ENCODE measurements at places on chromosomes 5 and 9.

- DNase-seq = peak; percentile 28
Measured at GRCh38 chr5:122846051-122846550, 688 bp downstream of the SNX24 start.

DNA sequence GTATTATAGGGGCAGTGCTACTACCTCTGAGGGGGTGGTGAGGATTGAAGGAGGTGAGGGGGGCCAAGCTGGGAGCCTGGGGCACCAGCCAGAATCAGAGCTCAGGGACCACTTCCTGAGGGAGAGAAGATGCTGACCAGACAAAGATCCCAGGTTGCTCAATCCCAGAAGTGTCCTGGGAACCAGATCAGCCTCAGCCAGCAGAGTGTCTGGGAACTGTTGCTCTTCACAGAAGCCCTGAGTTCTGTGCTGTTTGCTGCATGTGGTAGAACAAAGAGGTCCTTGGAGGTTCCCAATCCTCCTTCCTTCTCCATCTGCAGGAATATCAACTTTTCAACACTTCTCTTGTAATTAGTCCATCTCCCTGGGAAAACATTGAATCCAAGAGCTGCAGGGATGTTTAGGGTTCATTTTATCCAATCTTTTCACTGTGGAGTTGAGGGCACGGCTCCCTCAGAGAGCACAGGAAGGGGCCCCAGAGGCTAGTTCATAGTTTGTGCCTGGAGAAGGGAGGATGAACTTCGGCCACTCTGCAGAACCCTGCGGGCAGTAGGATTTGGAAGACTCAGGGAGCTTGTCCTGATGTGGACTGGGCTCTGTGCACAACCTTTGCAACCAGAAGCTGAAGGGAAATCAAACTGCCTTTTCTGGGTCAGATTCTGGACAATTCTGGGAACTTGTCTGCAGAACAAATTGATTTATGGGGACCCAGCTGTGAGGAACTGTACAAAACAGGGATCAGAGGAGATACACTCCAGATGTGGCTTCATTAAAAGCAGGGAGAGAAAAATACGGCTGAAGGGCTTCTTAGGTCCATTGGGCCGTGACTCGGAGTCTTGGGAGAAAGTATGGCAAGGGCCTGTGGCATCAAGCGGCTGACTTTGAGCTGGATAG, 57.1 kb downstream of the GALNT12 start:
- DNase-seq = no peak

DNA sequence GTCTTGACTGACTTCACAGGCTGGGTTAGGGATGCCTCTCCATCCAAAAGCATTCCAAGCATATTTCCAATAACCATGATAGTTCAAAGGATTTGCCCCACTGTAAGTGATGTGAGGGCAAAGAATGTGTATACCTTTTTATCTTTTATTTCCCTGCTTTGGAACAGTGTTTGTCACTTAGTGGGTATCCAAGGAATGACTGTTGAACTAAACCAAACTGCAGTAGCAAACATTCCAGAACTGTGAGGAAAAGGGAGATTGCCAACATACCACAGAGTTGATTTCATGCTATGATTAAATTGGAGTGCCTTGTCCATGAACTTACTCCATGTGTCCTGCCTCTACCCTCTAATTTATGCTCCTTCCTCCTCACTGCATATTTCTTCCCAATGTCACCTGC, 400.0 kb downstream of the KIAA0825 start:
- DNase-seq = no peak

- no peak for DNase-seq
Measured at GRCh38 chr9:93809204-93809940, 145.8 kb downstream of the BARX1 start.

DNA sequence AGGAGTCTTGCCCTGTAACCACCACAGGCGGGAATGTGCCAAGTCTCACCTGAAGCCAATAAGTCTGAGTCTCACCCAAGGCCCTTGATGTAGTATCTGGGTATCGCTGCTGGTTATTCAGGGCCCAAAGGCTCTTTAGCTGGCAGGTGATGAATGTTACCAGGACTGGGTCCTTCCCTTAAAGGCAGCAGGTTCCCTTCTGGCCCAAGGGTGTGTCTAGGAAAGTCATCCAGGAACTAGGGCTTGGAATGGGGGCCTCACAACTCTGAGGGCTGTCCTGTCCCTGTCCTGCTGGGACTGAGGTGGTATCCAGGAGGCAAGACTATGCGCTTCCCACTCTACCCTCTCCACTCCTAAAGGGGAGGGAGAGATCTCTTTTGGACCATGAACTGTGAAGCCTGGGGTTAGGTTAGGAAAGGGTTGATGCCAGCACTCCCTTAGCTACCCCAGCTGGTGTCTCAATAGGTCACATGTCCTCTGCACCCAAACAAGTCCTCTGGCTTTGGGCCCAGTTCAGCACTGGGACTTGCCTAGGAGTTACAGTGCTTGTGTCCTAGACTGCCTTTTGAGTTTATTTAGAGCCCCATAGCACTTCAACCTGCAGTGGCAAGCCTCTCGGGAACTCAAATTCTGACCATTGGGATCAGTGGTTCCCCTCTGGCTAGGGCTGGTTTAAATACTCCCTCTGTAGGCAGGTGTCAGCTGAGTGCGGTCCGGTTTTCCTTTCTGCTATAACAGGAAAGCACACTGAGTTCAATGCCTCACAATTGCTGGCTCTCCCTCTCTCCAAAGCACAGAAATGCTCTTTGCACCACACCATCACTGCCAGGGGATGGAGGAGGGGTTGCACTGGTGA, 22.5 kb upstream of the RANBP3L start:
- DNase-seq = no peak

GRCh38 chr5:83919071-83920041, 198.7 kb upstream of the HAPLN1 start:
- no peak for DNase-seq

DNA sequence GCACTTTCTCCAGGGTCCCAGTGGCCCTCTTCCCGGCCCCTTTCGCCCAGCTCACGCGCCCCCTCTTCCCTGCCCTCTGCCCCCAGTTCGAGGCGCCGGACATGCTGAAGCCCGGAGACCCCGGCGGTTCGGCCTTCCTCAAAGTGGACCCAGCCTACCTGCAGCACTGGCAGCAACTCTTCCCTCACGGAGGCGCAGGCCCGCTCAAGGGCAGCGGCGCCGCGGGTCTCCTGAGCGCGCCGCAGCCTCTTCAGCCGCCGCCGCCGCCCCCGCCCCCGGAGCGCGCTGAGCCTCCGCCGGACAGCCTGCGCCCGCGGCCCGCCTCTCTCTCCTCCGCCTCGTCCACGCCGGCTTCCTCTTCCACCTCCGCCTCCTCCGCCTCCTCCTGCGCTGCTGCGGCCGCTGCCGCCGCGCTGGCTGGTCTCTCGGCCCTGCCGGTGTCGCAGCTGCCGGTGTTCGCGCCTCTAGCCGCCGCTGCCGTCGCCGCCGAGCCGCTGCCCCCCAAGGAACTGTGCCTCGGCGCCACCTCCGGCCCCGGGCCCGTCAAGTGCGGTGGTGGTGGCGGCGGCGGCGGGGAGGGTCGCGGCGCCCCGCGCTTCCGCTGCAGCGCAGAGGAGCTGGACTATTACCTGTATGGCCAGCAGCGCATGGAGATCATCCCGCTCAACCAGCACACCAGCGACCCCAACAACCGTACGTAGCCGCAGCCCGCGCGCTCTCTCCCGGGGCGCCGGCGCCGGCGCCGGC, 1.0 kb downstream of the PRDM6 start:
- peak; percentile 55 for DNase-seq

GRCh38 chr5:180142021-180142765, 66.8 kb downstream of the RASGEF1C start:
- no peak for DNase-seq

DNA sequence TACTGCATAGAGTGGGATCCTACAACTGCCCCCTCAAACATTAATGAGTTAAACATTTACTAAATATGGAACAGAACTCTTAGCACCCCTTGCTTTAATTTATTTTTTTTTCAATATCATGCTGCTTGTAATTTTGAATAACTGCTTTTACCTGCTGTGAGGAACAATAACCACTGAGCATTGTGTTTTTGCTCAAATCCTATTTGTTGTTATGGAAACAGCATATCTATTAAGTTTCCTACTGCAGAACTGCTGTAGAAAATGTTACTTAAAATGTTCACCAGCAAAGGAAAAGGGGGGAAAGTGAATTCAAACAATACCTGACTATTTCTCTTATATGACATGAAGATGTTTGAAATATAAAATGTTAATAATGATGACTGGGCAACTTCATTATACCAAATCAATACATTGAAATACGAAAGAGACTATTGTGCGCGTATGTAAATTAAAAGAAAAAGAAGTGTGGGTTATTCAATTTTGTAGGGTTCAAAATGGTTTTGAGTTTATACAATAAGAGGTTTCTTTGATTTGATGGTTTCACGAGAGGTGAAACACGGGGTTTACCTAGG, 1043.8 kb upstream of the NUDT12 start:
- no peak for DNase-seq

DNA sequence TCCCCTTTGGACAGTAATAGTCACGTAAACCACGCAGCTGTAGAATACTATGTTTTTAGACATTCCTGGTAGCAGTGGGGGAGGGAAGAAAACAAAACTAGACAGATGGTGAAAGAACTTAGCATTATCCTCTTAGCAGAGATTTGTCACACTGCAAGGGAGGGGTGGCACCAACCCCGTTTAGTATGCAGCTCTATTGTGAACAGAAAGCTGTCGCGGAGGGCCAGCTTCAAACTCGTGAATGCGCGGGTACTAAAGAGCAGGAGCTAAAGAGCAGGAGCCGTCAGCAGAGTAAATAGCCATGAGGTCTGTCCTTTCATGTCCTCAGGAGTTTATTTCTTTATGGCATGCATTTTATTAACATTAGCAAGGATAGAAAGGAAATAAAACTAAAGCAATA, 141.9 kb upstream of the SLC12A2 start:
- no peak for DNase-seq

- DNase-seq = no peak
Measured at GRCh38 chr5:135047347-135047695, 13.3 kb upstream of the PITX1 start.

- DNase-seq = peak; percentile 75
Measured at GRCh38 chr5:72508241-72509170, 1.3 kb upstream of the ZNF366 start.

DNA sequence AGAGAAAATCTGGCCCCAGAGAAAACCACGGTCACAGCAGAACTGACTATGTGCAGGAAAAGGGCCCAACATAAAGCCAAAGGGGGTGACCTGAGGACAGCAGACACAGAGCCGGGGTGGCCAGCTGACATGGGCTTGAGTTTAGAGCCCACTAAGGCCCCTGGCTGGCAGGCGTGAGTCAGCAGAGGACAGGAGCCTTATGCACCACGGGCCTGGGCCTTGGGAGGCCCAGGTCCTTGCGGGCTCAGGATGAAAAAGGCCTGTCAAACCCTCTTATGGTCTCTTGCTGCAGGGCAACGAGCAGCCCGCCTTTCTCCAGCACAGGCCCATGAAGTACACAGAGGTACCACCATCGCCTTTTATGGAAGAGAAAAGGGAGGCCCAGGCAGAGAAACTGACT, 19.7 kb downstream of the STK10 start:
- no peak for DNase-seq

DNA sequence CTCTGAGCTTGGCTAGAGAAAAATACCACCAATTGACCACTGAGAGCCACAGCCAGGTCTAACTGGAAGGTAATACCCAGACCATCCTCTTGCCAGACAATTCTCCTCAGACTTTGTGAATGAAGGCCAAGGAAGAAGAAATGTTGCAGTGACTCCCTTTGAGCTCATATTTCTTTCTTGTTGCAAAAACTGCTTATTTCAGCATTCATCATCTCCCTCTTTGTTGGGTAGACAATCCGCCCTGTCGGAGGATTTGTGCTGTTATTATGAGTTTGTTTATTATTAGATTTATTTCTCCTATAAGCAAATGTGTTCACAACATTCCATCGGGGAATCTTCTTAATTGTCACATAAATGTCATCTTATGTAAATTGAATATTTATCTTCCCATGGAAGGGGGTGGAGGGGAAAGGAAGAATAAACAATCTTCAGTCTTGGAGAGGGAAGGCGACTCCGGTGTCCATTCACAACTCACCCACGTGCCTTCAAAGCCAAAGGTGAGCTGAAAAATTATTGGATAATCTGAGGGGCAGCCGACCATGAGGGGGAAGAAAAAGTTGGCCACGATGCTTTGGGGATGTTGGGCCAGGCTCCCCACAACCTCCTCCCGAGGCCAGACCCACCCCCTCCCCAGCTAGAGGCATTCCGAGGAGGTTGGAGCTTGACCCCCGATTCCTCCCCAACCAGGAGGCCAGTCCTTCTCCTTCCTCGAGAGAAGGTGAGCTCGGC, 1.8 kb upstream of the JADE2 start:
- DNase-seq = no peak

DNA sequence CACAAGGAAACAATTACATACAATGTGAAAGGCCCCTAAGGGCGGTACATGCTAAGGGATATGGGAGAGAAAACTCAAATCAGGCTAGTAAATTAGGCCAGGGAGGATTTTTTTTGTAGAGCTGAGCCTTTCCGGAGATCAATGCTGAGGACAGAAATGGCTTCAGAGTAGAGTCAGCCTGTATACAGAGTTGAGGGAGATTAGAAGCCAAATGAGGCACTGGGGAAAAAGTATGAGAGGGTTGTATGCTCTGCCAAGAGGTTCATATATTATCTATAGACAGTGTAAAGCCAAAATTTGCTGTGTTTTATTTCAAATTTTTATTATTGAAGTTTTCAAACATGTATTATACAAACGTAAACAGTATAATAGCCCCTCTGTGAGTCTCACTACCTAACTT, 103.1 kb downstream of the BNC2 start:
- DNase-seq = no peak

DNA sequence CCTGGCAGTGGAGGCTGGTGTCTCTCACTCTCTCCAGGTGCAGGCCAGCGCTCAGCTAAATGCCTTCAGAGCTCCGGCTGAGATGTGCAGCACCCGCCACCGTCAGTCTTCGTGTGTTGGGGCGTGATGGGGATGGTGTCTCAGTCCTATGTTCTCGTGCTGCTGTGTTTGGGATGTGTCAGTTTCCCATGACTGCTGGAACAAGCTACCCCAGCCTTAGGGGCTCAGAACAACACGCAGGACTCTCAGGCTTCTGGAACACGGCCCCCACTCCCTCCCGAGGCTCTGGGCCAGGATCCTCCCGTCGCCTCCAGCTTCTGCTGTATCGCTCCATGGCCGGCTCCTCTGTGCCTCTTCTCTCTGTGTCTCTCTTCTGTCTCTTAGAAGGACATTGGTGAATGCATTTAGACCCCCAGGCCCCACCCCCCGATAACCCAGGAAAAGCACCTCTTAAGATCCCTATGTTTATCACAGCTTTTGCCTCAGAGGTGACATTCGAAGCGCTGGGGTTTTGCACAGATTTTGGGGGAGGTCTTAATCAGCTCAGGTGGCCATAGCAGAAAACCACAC, 9.6 kb upstream of the CEP72 start:
- no peak for DNase-seq

GRCh38 chr9:129889122-129889940, 54.1 kb downstream of the USP20 start:
- DNase-seq = peak; percentile 73

DNA sequence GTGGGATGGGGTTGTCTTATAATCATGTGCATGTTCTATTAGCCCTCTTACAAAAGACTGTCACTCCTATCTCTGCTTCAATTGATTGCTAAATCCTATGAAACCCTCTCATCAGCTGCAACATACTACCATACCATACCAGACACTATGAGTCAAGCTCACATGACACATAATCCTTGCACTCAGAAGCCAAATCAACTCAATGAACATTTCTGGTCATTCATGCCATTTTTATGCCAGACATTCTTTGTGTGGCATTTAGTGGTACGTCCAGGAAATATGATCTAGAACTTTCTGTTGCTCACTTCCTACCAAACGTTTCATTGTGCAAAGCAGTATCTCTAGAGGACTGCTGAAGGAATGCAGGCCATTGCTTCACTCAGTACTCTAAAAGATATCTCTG, 159.2 kb upstream of the GNA14 start:
- DNase-seq = no peak
